Activated CD8-positive, alpha-beta memory T cell treated with anti-CD3 and anti-CD28 coated beads, Interleukin-2, amount 10 ng/mL, durations not matched to agents 7 days and 5 days (primary cell): ENCODE measurements at places on chromosomes 6 and 20. TPM values are rescaled to one million over a fixed set of nuclear protein-coding genes. Genes with fewer than 3 reads are reported as not detected.

Gene TBXT
- not detected for total RNA-seq

Gene MAP3K4
- 55.0 TPM for total RNA-seq

Gene GPR6
- total RNA-seq, result not detected

Gene SEL1L2
- not detected for total RNA-seq

Gene GRM4
- total RNA-seq, result not detected

Gene HCRTR2
- total RNA-seq, result not detected

GRCh38 chr20:25070821-25071473, 11.0 kb downstream of the VSX1 start:
- DNase-seq, result peak; percentile 18
- H3K4me1 ChIP-seq, result peaks cover 1% of the 10 kb centered on the region
- no peak overlapping the region for H3K4me3 ChIP-seq
- peaks cover 57% of the 10 kb centered on the region for H3K27me3 ChIP-seq

GRCh38 chr6:126372626-126373025, 32.7 kb downstream of the CENPW start:
- DNase-seq, result no peak
- no peaks in the 10 kb centered on the region for H3K36me3 ChIP-seq
- no peak overlapping the region for H3K27ac ChIP-seq
- no peaks in the 10 kb centered on the region for H3K4me1 ChIP-seq

DNA sequence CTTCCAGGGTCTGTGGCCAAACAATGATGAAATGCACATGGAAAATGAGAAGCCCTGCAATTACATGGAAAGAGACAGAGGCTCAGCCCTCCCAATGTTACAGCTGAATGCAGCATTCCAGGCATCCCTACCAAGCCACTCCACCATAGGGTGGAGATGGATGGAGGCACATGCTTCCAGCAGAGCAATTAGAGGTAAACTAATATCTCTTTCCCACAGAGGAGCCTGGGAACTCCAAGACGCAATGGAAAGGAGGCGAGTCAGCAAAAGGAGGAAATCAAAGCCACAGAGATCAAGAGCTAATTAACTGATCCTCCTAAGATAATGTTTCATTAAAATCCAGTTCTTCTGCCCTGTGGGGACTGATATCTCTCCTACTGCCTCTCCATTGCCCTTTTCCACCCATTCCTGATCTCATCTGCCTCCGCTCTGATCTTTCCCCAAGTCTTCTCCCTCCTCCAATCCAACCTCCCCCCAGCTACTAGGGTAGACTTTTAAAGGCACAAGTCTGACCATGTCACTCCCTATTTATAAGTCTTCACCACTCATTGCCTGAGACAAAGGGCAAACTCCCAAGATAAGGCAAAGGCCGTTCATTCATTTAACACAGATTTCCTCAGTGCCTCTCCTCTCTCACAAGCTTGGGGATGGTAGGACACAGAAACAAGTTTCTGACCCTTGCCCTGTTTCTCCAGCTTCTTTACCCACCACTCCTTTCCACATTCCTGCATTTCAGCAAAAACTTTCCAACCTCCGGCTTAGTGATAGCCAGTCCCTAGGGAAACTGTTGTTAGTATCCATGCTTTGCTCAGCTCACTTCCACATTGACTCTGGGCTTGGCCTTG, 14.3 kb upstream of the KCNB1 start:
- no peaks in the 10 kb centered on the region for H3K4me1 ChIP-seq
- no peak for DNase-seq
- peaks cover 31% of the 10 kb centered on the region for H3K27me3 ChIP-seq

- H3K36me3 ChIP-seq, result no peaks in the 10 kb centered on the region
- H3K27me3 ChIP-seq, result no peaks in the 10 kb centered on the region
- no peak overlapping the region for H3K27ac ChIP-seq
- DNase-seq, result no peak
- no peaks in the 10 kb centered on the region for H3K4me1 ChIP-seq
Observed at GRCh38 chr6:95743591-95743990, 166.3 kb downstream of the MANEA start.

- H3K36me3 ChIP-seq, result peaks cover 18% of the 10 kb centered on the region
- H3K4me1 ChIP-seq, result peaks cover 34% of the 10 kb centered on the region
- peak overlapping the region; percentile 24 for H3K27ac ChIP-seq
- H3K4me3 ChIP-seq, result no peak overlapping the region
- no peaks in the 10 kb centered on the region for H3K27me3 ChIP-seq
- peak; percentile 15 for DNase-seq
Observed at GRCh38 chr20:53606364-53606985, 12.8 kb upstream of the ZNF217 start.

DNA sequence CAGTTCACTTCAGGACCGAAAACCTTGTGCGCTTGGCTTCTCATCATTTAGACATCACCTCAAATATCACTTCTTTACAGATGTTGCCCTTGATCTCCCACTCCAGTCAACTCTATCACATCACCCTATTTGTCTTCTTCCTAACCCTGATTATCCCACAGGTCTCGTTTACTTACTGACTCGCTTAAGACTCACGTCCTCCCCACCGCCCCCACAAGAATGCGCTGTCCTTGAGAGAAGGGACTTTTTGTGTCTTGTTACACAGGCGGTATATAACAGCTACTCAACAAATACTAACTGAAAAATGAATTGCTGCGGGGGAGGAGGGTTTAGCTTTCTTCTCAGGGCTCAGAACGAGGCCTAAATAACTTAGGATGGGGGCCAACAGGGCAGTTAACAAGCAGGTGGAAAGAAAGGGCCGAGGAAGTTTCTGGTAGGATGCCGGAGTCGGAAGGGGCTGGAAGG, 527 bp downstream of the TOMM34 start:
- H3K27me3 ChIP-seq, result no peaks in the 10 kb centered on the region
- DNase-seq, result peak; percentile 76
- H3K4me3 ChIP-seq, result peak overlapping the region; percentile 85
- H3K36me3 ChIP-seq, result peaks cover 33% of the 10 kb centered on the region

- no peak for DNase-seq
- no peak overlapping the region for H3K4me3 ChIP-seq
- H3K4me1 ChIP-seq, result peaks cover 16% of the 10 kb centered on the region
- no peak overlapping the region for H3K27ac ChIP-seq
Observed at GRCh38 chr20:53907968-53908751, 162.2 kb downstream of the BCAS1 start.

GRCh38 chr6:149052350-149053106, 265.0 kb upstream of the TAB2 start:
- peak; percentile 77 for DNase-seq
- H3K4me1 ChIP-seq, result peaks cover 79% of the 10 kb centered on the region
- no peaks in the 10 kb centered on the region for H3K27me3 ChIP-seq
- peak overlapping the region; percentile 89 for H3K27ac ChIP-seq
- peak overlapping the region; percentile 72 for H3K4me3 ChIP-seq
- H3K36me3 ChIP-seq, result peaks cover 15% of the 10 kb centered on the region

DNA sequence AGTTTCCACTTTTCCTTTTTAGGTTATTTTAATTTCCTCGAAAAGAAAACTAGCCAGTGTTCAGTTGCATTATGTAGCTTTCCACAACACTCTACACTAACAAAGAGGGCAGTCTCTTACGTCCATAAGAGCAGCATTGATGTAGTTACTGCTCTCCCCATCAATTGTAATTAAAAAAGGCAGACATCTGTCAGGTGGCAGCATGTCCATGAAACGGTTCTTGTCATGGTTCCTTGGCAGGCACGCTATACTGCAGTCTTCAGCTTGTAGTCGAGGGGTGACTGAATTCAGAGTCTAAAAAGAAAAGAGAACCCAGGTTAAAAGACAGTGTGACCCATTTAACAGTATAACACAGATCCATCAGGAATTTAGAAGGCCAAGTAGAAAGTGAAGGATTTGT, 80.1 kb upstream of the THEMIS start:
- no peaks in the 10 kb centered on the region for H3K27me3 ChIP-seq
- peak overlapping the region; percentile 69 for H3K4me3 ChIP-seq
- peaks cover 45% of the 10 kb centered on the region for H3K4me1 ChIP-seq
- no peak for DNase-seq
- peaks cover 38% of the 10 kb centered on the region for H3K36me3 ChIP-seq

GRCh38 chr6:31379850-31380249, 22.9 kb upstream of the HLA-B start:
- H3K4me3 ChIP-seq, result no peak overlapping the region
- no peak overlapping the region for H3K27ac ChIP-seq
- peaks cover 43% of the 10 kb centered on the region for H3K27me3 ChIP-seq
- no peaks in the 10 kb centered on the region for H3K36me3 ChIP-seq
- DNase-seq, result no peak

GRCh38 chr6:15389765-15390723, 144.2 kb downstream of the JARID2 start:
- peaks cover 15% of the 10 kb centered on the region for H3K36me3 ChIP-seq
- no peak for DNase-seq
- H3K4me1 ChIP-seq, result peaks cover 68% of the 10 kb centered on the region
- H3K27ac ChIP-seq, result peak overlapping the region; percentile 28
- H3K27me3 ChIP-seq, result no peaks in the 10 kb centered on the region

GRCh38 chr6:37673436-37673835, 24.2 kb downstream of the MDGA1 start:
- H3K27me3 ChIP-seq, result no peaks in the 10 kb centered on the region
- no peak overlapping the region for H3K27ac ChIP-seq
- no peak for DNase-seq
- no peaks in the 10 kb centered on the region for H3K36me3 ChIP-seq
- H3K4me3 ChIP-seq, result no peak overlapping the region

DNA sequence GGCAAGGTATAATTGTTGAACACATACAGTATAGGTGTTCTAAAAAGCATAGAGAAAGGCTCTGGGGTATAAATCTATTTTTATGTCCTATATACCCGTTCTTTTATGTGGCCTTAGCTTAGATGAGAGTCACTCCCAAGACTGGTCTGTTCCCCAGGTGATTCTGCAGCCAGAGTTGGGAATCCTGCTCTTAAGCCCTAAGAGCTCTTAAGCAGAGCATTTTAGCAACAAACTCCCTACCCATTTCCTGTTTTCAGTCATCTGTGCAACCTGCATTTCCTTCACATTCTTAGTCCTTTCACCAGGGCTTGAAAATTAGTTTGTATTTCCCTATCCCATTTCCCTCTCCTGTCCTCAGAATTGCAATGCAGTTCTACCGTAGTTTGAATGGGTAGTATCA, 166.1 kb downstream of the HS3ST5 start:
- H3K27me3 ChIP-seq, result no peaks in the 10 kb centered on the region
- DNase-seq, result no peak
- no peak overlapping the region for H3K27ac ChIP-seq
- no peak overlapping the region for H3K4me3 ChIP-seq
- H3K36me3 ChIP-seq, result no peaks in the 10 kb centered on the region

DNA sequence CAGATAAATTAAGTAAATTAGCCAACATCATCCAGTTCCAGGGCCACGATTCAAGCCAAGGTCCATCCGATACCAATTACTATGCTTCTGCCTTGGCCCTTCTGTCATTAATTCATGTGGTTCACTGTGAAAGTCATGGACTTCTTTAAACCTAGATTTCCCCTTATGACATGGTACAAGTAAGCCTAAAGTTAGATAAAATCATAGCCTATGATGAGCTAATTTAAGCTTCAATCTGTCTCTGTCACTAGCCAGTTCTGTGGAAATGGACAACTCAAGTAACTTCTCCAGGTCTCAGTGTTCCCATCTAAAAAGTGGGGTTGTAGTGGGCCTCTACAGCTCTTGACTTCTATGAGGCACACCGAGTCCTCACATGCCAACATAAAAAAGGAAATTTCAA, 225.5 kb upstream of the MARCKS start:
- H3K4me1 ChIP-seq, result peaks cover 18% of the 10 kb centered on the region
- H3K4me3 ChIP-seq, result no peak overlapping the region

DNA sequence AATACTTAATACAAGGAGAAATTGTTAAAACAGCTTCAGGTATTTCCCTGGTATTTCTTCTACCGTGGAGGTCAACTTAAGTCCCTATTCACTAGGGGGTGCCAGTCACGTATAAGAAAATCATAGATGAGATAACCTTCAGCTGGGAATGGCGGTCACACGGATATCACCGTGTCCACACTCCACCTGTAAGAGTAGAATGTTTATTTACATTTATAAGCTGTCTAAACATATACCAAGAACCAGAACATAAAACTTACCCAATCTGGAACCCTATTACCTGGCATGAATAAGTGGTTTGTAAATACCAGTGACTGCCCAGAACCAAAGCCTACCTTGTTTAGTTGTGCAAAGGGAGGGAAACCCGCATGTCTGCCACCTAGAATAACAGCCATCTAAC, 1.9 kb upstream of the ELOVL4 start:
- DNase-seq, result peak; percentile 76
- H3K36me3 ChIP-seq, result no peaks in the 10 kb centered on the region
- peaks cover 25% of the 10 kb centered on the region for H3K4me1 ChIP-seq

DNA sequence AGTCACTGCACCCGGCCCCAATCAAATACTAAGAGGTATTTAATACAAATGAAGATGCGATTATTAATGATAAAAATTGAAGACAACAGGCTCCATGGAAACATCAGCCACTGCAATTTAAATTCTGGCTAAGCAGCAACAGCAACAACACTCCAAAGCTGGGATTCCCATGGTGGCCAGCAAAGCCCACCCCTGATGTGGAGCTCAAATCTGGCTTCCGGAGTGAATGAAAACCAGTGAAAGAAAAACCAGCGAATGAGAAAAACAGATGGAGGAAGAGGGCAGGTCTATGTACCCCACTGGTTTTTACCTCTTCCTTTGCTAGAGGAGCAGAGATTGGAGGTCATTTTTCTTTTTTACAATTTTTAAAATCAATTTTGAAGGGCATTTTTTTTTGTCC, 135.9 kb upstream of the PDE10A start:
- no peaks in the 10 kb centered on the region for H3K36me3 ChIP-seq
- no peaks in the 10 kb centered on the region for H3K4me1 ChIP-seq
- no peak overlapping the region for H3K4me3 ChIP-seq
- H3K27me3 ChIP-seq, result peaks cover 4% of the 10 kb centered on the region
- no peak overlapping the region for H3K27ac ChIP-seq
- no peak for DNase-seq

DNA sequence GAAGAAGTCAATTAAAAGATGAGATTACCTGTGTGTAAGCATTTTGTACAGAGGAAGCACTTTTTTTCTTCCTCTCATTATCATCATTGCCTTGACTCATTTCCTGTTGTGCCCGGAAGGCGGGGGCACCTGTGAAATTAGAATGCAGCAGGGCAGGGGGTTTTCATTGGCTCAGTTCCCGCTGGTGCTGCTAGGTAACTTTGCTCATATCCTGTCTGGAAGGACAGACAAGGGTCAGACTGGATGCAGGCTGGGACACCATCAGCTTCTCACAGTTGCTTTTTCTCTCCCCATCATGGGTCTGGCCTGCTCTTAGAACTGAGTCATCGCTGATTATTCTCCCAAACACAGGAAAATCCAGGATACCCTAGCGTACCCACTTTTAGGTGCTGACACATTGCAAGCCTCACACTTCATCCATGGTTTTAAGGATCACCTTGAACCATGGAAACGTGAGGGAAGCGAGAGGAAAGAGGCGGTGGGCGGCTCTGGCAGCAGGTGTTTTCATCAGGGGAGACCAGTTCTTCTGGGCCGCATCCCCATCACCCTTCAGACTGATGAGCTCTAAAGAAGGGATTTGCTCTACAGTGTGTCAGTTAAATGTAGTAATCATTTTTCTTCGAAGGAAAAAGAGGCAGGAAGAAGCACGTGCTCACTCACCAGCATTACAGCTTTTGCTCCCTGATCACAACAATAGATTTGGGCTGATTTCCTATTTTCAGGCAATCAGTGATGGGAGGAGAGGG, 195.7 kb upstream of the SASH1 start:
- peaks cover 9% of the 10 kb centered on the region for H3K27me3 ChIP-seq
- H3K27ac ChIP-seq, result no peak overlapping the region
- peaks cover 9% of the 10 kb centered on the region for H3K4me1 ChIP-seq
- no peak overlapping the region for H3K4me3 ChIP-seq

- no peak for DNase-seq
- H3K36me3 ChIP-seq, result peaks cover 43% of the 10 kb centered on the region
- no peak overlapping the region for H3K27ac ChIP-seq
- no peaks in the 10 kb centered on the region for H3K27me3 ChIP-seq
- H3K4me1 ChIP-seq, result peaks cover 18% of the 10 kb centered on the region
Observed at GRCh38 chr6:42264162-42264851, 46.6 kb upstream of the MRPS10 start.
